ENCODE measurements at places on chromosomes 12 and 14. TPM values are rescaled to one million over a fixed set of nuclear protein-coding genes. Genes with fewer than 3 reads are reported as not detected.
A peak's percentile ranks its signal among the peaks of the same experiment; 100 is the strongest.

The CD27 gene
- total RNA-seq: 1.2 TPM

The ADAMTS20 gene
- total RNA-seq: not detected

DNA sequence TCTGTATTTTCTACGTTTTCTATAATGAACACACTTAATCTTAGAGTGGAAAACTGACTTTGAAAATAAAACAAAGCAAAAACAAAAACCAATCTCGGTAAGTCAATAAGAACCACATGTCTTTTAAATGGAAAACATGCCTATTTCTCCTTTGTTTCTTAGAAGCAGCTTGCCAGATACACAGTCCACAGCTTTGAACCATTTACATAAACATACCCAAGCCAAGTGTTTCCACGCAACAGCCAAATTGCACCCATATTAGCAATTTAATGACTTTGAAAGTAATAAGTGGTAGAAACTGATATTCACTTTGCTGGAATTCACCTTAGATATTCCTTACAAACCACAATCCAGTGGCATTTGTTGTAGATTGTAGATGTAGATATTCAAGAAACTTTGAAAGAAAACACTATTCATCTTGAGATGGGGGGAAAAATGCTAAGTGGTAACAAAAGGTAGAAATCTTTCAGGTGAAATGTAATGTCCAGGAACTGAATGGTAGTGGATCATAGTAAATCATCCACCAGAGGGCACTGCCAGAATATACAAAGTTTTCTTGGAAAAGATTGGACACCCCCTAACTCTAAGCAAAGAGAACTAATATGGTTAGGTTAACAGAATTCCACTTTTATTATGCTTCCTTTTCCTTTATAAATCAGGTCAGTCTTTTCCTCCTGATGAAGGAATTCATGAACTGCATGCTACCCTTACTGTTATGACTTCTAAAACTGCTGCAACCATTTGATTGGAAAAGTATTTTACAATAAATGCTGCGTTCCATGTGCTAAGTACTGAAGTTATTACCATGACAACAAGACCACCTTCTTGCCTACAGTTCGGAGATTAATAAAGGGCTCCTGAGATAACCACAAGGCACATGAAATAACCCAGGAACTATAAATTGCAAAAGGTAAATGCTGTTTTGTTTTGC, 69.8 kb downstream of the RERG start:
- H3K36me3 ChIP-seq: no peaks in the 10 kb centered on the region
- no peaks in the 10 kb centered on the region for H3K27me3 ChIP-seq
- H3K4me1 ChIP-seq: peaks cover 7% of the 10 kb centered on the region
- H3K27ac ChIP-seq: peak overlapping the region; percentile 96
- DNase-seq: no peak

DNA sequence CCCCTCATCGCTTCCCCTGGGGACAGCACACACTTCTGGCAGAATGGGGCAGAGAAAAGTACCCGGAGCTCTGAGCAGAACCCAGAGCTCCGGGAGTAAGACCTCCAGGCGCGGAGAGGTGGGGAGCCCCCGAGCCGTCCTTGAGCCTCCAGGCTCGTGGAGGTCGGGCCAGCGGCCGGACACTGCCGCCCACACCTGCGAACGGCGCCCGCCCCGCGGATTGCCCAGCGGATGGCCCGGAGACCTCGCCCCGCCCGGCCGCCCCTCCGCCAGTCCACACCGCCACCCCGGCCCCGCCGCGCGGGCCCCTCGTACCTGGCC, 344 bp downstream of the SPTLC2 start:
- no peaks in the 10 kb centered on the region for H3K27me3 ChIP-seq
- H3K4me1 ChIP-seq: peaks cover 2% of the 10 kb centered on the region
- DNase-seq: no peak
- no peaks in the 10 kb centered on the region for H3K36me3 ChIP-seq
- no peak overlapping the region for H3K27ac ChIP-seq

The RTN1 gene
- total RNA-seq: 17.8 TPM

The TAS2R13 gene
- 3.2 TPM for total RNA-seq

GRCh38 chr14:103247169-103247606, 86.8 kb upstream of the EIF5 start:
- H3K4me1 ChIP-seq: no peaks in the 10 kb centered on the region
- no peak for DNase-seq
- no peaks in the 10 kb centered on the region for H3K27me3 ChIP-seq
- no peak overlapping the region for H3K4me3 ChIP-seq
- H3K36me3 ChIP-seq: no peaks in the 10 kb centered on the region

DNA sequence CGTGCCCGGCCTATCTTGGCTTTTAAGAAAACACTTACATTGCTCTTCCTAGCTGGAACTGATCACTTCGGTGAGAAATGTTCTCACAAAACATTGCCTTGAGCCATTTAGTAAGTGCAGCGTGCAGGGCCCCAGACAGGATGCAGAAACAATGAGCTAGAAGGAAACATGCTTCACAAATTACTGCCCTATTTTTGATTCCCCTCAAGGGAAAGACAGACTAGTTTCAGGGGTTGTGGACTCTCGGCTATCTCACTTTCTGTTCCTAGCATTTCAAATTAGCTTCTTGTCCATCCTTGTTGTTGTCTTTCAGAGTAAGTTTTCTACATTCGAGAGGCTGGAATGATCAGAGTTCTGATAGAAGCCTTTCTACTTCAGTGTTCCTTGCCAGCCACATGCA, 21.6 kb downstream of the TGFB3 start:
- peaks cover 4% of the 10 kb centered on the region for H3K36me3 ChIP-seq
- no peaks in the 10 kb centered on the region for H3K27me3 ChIP-seq
- DNase-seq: no peak

- no peak for DNase-seq
- no peaks in the 10 kb centered on the region for H3K4me1 ChIP-seq
- H3K27ac ChIP-seq: no peak overlapping the region
- H3K27me3 ChIP-seq: no peaks in the 10 kb centered on the region
- peaks cover 27% of the 10 kb centered on the region for H3K36me3 ChIP-seq
- no peak overlapping the region for H3K4me3 ChIP-seq
Observed at GRCh38 chr14:68886109-68886434, 93.0 kb downstream of the ACTN1 start.

DNA sequence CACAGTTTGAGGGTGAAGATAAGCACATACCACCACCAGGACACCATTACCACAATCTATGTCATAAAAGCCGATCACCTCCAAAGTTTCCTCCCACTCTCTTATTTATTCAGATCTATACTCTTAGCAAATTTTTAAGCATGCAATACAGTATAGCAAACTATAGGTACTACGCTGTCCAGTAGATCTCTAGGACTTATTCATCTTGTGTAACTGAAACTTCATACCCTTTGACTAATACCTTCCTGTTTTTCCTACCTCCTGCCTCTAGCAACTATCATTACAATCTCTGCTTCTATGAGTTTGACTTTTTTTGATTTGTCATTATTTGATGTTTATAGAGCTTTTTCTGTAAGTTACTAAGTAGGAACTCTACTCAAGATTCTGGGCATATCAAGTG, 84.5 kb upstream of the MANSC4 start:
- H3K27ac ChIP-seq: no peak overlapping the region
- no peak overlapping the region for H3K4me3 ChIP-seq
- DNase-seq: no peak
- no peaks in the 10 kb centered on the region for H3K4me1 ChIP-seq

The P3H3 gene
- total RNA-seq: 66.3 TPM

GRCh38 chr14:92551044-92551841, 37.7 kb downstream of the RIN3 start:
- no peak for DNase-seq
- no peak overlapping the region for H3K4me3 ChIP-seq
- no peaks in the 10 kb centered on the region for H3K27me3 ChIP-seq
- no peaks in the 10 kb centered on the region for H3K4me1 ChIP-seq

GRCh38 chr12:879641-880040, 69.9 kb downstream of the RAD52 start:
- no peaks in the 10 kb centered on the region for H3K4me1 ChIP-seq
- no peak for DNase-seq
- no peaks in the 10 kb centered on the region for H3K27me3 ChIP-seq
- H3K27ac ChIP-seq: no peak overlapping the region

The SPTB gene
- 7.9 TPM for total RNA-seq

DNA sequence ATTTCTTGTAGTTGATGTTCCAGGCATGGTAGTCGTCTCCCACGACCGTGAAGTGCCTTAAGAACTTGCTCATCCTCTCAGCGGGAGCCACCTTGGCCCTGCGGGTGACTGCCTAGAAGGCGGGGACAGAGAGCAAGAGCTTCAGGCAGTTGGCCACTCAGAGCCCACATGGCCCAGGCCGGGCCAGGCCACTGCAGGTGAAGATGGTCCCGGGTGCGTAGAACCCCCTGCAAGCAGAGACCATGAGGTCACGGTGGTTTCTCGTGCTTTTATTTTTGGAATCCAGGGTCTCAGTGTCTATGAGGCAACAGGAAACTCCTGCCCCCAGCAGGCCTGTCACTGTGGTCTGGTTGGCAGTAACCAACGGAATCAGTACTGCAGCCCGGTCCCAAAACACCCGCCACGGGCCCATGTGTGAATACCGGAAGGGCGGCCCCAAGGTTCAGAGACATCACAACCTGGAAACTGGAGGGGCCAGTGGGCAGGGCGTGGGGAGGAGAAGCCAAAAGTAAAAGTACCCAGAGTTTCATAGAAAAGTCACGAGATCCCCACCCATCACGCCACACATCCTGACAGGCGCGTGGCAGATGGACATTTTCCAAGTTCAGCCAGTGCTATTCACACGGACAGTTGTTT, 27.5 kb downstream of the HVCN1 start:
- no peak overlapping the region for H3K27ac ChIP-seq
- DNase-seq: peak; percentile 68
- no peaks in the 10 kb centered on the region for H3K4me1 ChIP-seq

DNA sequence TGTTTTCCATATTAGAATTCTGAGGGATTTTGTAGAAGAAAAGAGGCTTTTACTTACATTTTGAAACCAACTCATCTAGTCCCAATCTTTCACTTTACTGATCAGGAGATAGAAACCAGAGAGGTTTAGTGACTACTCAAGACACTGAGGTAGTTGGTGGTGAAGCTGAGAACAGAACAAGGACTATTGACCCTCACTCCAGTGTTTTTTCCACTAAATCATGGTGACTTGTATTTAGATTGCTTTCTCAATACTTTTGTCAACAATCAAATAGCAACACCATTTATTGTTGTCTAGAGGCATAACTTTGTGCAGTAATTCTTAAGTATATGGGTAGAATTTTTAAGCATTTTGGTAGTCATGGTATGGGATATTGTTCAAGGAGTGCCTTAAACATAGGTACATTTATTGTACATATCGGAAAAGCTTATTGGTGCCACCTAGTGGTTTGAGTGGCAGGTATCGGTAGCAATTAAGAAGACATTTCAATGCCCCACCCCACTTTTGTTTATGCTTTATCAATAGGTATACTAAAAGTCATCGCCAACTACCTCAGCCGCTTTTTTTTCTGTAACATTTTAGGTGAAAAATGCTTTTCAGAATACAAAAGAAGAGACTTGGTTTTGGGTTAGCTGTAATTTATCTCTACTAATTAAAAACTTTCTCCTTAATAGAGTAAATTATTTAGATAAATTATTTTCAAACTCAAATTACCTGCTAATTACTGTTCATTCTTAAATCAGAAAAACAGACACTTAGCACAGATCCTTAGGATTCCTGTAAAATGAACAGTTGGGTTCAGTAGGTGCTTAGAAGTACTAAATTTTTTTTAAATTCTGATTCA, 47.3 kb upstream of the PAWR start:
- no peaks in the 10 kb centered on the region for H3K27me3 ChIP-seq
- no peak overlapping the region for H3K27ac ChIP-seq
- no peak for DNase-seq
- H3K4me1 ChIP-seq: no peaks in the 10 kb centered on the region

DNA sequence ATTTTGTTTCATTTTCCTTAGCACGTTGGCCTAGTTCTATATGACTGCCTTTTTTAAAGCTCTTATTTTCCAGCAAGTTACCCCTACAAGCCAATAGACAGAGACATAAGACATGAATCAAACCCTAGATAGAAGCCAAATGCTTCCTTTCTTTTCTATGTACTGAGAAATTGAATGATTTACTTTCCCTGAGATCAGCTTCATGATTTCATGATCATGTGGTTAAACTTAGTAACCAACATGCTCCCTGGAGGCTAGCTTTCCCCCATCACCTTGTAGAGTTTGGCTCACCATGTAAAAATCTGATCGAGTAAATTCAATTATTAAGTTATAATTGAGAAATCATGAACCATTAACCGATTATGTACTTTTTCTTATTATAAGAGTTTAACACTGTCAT, 148.1 kb upstream of the LRIG3 start:
- H3K27me3 ChIP-seq: no peaks in the 10 kb centered on the region
- H3K27ac ChIP-seq: no peak overlapping the region
- no peaks in the 10 kb centered on the region for H3K4me1 ChIP-seq
- no peak overlapping the region for H3K4me3 ChIP-seq

The CLEC2D gene
- total RNA-seq: 16.0 TPM

GRCh38 chr14:72826039-72826438, 67.9 kb downstream of the DPF3 start:
- H3K36me3 ChIP-seq: no peaks in the 10 kb centered on the region
- no peaks in the 10 kb centered on the region for H3K27me3 ChIP-seq
- H3K4me1 ChIP-seq: no peaks in the 10 kb centered on the region
- H3K4me3 ChIP-seq: no peak overlapping the region
- DNase-seq: no peak
- H3K27ac ChIP-seq: no peak overlapping the region

DNA sequence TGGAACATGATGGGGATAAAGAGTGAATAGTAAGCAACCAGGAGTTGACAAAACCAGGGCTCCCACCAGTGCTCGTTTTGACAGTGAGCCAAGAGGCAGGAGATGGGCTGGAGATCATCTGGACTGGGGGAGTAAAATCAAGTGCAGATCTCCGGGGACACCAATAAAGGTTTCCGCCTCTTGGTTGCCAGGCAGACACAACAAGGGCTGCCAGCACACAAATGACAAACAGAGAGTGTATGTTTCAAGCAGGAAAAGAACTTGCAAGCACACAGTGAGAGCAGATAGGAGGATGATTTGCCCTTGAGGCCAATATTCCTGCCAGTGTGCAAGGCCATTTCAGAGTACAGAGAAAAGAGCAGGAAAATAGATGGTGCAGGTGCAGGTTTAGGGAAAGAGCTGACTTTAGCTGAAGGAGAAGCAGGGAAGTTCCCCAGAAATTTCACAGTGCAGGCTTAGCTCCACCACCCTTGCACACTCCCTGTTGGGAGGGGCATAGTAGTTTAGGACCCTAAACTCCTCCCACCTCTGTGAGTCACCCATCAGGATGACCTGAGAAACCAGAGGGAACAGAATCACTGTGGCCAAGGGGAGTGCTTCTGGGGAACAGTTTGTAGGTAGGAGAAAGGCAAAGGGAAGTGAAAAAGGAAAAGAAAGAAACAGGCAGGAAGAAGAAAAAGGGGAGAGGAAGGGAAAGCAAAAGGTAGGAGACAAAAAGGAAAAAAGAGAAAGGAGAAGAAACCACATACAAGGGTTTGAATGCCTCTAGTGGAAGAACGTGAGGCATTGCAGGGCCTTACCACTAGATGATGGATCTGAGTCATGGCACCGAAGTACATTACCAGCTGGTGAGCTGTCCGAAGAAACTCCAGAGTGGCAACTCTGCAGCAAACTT, 404.4 kb downstream of the SLC6A15 start:
- no peaks in the 10 kb centered on the region for H3K4me1 ChIP-seq
- H3K36me3 ChIP-seq: no peaks in the 10 kb centered on the region
- DNase-seq: no peak
- no peak overlapping the region for H3K4me3 ChIP-seq
- H3K27me3 ChIP-seq: no peaks in the 10 kb centered on the region
- H3K27ac ChIP-seq: no peak overlapping the region

The RTL1 gene
- total RNA-seq: not detected

Measured in aorta (tissue), 5 donors.